ENCODE measurements at places on chromosomes 11 and 22.

GRCh38 chr11:86459682-86460460 lies 85.2 kb downstream of the CCDC81 start:
- DNase-seq = peak; percentile 15

- DNase-seq = peak; percentile 64
These were observed 34.6 kb downstream of the CYTH4 start for GRCh38 chr22:37316875-37317371.

GRCh38 chr11:85826116-85826855 lies 15.3 kb upstream of the SYTL2 start:
- peak; percentile 6 for DNase-seq

GRCh38 chr11:56848141-56848809 lies 99.8 kb upstream of the OR9G4 start:
- no peak for DNase-seq

All from NCI-H1092 (cell line).